A549 (cell line): ENCODE measurements at places on chromosomes 16 and 17. TPM values are rescaled to one million over a fixed set of nuclear protein-coding genes. Genes with fewer than 3 reads are reported as not detected.
A peak's percentile ranks its signal among the peaks of the same experiment; 100 is the strongest.

- peak; percentile 47 for DNase-seq
These were observed 41.4 kb downstream of the CMIP start for GRCh38 chr16:81485824-81486539.

DNA sequence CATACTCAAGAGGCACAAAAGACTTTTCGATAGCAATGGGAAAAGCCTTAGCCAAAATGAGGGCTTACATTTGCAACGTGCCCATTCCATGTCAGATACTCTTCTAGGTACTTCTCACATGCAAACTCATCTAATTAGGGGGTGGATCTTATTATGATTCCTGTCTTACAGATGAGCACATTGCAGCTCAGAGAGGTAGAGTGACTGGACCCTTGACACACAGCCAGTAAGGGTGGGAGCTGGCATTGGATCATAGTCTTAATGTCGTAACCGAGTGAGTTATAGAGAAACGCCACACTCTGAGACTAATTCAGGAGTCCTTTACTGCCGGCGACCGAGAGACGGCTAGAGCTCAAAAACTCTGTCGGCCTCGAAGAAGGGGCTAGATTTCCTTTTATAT lies 78.8 kb upstream of the GRIN2A start:
- DNase-seq: no peak

DNA sequence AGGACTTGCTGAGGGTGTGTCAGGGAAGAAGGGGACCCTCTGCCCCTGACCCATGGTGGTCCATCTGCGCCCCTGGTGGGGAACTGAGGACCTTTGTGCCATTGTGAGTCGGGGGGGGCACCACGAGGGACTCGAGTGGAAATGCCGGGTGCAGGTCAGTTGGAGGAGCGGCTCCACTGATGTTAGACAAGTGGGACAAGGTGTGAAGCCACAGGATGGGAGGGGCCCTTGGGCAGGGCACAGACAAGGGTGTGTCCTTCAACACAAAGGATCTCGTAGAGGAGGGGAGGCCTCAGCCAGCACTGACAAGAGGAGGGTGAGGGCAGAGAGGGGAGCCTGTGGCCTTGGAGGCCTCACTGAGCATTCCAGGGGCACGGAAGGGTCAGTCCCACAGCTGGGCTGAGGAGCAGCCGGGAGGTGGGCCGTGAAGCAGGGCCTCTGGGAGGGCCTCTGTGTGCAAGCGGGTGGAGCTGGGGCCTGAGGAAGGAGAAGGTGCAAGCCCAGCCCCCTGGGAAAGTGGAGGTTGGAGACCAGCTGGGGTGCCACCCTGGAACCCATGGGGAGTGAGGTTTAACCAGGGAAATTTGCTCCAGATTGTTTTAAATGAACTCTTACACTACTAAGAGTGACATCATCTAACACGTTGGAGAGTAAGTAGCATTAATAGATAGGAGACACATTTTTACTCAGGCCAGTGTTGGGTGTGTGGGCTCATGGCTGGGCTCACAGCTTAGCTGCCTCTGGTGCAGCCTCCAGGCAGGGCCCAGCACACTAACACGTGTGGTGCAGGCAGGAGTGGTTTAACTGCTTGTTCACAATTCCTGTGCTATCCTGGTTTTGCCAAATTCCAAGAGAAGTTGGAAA lies 27.9 kb downstream of the NARF start:
- DNase-seq: no peak

- peak; percentile 55 for DNase-seq
These were observed at the start of gene SGSM2 for GRCh38 chr17:2336852-2337543. Gene SGSM2, plus strand, starts transcription at chr17:2337501. Its CDS starts 188 bp downstream, at chr17:2337689.

GRCh38 chr16:89615596-89616090 lies 2.2 kb downstream of the DPEP1 start:
- DNase-seq: peak; percentile 47

DNA sequence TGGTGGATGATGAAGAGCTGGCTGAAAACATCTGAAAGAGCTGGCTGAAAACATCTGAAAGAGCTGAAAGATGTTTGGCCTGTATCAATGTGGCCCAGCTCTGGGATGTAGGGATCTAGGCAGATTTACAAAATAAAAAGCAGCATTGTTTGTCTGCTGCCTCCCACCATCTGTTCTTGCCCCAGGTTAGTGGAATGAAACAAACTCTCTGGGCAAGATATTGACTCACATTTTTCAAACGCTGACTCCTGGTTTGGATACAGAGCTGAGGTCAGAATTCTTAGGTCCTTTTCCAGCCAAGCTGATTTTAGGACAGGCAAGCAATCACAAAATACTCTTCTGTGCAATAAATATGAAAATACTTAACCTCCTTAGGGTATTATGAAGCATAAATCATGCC lies 139.0 kb downstream of the STX8 start:
- DNase-seq: no peak

GRCh38 chr16:50400312-50400966 lies 31.7 kb upstream of the BRD7 start:
- no peak for DNase-seq

DNA sequence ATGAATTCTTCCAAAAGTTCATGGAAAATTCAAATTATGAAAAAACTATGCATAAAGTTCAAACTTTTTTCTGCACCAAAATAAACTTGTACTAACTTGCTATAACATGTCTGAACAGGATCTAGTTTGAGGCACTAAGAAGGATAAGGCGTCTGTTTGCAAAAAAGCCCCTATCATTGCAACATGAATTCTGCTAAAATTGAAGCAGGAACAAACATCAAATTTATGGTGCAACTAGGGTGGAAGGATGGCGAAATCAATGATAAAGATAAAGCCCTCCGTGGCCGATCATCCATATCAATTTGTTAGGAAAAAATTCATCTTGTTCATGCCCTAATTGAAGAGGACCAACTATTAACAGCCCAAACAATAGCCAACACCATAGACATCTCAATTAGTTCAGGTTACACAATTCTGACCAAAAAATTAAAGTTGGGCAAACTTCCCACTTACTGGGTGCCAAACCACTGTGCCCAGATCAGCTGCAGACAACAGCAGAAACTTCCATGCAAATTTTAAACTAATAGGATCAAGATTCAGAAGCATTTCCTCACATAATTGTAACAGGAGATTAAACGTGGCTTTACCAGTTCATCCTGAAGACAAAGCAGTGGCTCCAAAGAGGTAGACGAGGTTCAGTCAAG lies 12.9 kb downstream of the IL21R start:
- DNase-seq: no peak

DNA sequence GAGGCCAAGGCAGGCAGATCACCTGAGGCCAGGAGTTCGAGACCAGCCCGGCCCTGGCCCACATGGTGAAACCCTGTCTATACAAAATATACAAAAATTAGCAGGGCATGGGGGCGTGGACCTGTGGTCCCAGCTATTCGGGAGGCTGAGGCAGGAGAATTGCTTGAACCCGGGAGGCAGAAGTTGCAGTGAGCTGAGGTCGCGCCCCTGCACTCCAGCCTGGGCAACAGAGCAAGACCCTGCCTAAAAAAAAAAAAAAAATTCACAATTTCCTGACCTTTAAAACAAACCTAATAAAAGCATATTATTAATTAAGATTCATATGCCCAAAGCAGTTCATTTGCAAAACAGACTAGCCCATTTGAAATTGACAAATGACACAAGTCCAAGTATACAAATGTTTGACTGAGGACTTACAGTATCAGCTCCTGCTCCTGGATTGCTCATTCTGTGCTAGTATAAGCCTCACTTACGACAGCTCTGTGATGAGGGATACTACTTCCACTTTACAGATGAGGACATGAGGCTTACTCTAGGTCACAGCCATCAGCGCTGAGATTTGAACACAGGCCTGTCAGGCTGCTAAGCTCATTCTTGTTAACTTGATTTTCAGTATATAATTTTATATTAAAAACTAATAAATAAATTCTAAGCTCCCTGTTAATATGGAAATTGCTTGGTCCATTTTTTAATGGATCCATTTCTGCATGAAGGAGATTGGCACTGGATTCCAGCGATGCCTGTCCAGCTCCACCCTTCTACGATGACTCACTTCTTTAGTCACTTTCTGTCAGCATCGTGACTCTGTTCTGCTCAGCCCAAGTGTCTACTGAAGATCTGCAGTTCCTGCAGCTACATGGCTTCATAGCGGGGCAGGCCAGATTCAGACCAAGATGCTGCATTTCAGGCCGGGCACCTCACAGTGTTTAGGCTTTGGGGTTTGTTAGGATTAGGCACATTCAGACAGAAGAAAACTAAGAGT lies 88.2 kb downstream of the WDR59 start:
- peak; percentile 55 for DNase-seq

DNA sequence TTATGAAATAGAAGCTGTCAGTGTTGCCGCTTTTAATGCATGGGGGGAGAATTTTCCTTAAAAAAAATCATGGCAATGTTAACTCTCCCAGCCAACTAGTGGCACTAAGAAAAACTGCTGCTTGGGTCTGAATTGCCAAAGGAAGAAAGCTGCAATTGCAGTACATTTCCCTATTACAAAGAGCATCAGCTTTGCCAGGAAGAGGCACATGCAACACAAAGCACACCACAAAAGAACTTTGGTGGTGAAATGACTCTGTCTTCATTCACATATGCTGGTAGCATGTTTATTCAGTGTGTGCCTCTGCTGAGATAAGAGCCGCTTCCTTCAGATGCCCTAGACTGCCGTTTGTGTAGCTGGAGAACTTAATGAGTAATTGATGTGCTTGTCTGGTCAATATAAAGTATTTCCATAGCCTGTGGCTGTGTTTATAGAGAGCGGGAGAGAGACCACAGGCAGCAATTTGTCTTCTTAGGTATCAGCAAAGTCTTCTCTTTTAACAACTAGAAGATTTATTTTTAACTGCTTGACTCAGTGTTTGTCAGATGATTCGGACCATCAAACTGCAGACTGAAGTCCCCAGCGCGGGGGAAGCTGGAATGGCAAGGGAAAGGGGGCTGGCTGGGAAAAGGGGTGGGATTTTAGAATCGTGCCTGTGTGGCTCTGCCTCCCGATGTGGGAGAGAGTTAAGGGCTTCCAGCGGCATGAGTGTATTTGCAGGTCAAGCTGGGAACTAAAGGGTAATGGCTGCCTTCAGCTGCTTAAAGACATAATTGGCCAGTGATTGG lies 115.1 kb downstream of the MRTFB start:
- DNase-seq: peak; percentile 50

DNA sequence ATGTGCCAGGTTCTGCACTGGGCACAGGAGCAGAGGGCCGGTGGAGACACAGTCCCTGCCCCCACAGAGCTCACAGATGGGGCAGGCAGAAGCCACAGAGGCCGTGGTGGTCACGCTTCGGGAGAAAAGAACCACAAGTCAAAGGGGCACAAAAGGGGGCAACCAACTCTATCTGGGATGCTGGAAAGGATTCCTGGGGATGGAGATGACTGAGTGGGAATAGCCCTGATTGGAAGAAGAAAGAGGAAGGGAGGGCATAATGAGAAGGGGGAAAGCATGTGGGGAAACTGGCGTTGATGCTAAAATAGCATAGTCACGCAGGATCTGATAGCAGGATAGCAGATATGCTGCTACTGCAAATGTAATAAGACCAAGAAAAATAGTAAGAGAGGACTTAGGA lies 69.7 kb downstream of the VAT1L start:
- no peak for DNase-seq

DNA sequence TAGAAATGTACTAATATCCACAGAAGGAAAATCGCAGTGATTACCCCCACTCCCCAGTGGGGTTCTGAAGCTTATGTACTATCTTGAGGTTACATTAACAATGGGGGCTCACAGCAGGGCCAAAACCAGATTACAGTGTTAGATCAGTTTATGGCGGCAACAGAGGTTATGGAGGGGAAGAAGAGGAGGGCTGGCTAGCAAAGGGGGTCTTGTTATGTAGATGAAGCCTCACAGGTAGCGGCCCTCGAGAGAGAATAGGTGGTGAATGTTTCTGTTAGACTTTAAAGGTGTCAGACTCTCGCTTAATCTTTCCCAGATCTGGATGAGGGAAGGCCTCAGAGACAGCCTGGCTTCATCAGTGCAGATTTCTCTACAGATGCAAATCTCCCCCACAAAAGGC lies 22.2 kb downstream of the RNF112 start:
- no peak for DNase-seq

- no peak for DNase-seq
These were observed 58.6 kb downstream of the ENGASE start for GRCh38 chr17:79133214-79133613.

DNA sequence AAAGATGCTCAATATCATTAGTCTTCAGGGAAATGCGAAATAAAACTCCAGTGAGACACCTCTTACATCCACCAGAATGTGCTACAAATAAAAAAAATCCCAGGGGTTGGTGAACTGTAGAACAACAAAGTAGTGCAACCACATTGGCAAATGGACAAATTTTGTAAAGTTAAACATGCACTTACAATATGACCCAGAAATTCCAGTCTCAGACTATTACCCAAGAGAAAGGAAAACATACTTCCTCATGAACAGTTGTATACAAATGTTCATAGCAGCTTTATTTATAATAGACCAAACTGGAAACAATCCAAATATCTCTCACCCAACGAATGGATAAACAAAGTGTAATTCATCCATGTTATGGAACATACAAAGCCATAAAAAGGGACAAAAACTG lies 239.5 kb downstream of the ABCC12 start:
- no peak for DNase-seq

- DNase-seq: no peak
These were observed 185.5 kb downstream of the RBFOX1 start for GRCh38 chr16:7518158-7518557.

GRCh38 chr16:57525761-57526160 lies 10.6 kb downstream of the CCDC102A start:
- DNase-seq: no peak

DNA sequence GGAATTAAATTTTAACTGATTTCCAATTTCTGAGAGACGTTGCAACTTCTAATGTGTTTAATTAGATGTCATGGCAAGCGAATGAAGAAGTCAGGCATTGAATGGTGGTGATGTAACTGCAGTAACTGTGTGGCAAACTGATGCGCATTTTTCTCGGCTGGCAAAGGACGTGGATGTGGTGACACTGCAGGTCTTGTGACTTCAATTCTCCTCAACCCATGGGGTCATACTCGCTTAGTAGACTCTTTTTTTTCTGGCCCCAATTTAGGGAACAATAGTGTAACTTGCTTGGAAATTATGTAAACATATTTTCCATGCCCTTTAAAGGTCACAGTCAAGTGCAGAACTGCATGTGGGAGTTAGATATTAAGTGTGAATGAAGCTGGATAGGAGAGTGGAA lies 1.9 kb upstream of the FAM20A start:
- DNase-seq: no peak

- DNase-seq: no peak
These were observed 48.6 kb upstream of the ZNF469 start for GRCh38 chr16:88333848-88334777.

GRCh38 chr16:81891736-81892364 lies 112.8 kb downstream of the PLCG2 start:
- no peak for DNase-seq

RDM1 gene
- polyA plus RNA-seq: 3.3 to 4.3 TPM (median 3.6 TPM) in 3 replicates

CACNG1 gene
- polyA plus RNA-seq: 0.09 to 0.17 TPM (median 0.15 TPM) in 3 replicates

FOXJ1 gene
- 0.21 to 0.50 TPM (median 0.40 TPM) in 3 replicates for polyA plus RNA-seq

PYDC1 gene
- polyA plus RNA-seq: not detected in 3 replicates

SDR42E2 gene
- polyA plus RNA-seq: not detected in 3 replicates

TBX6 gene
- polyA plus RNA-seq: 0.26 to 0.63 TPM (median 0.62 TPM) in 3 replicates

TRIM47 gene
- polyA plus RNA-seq: 45.3 to 54.7 TPM (median 46.6 TPM) in 3 replicates

ENPP7 gene
- not detected in 3 replicates for polyA plus RNA-seq
